Brain (organoid and tissue), 16 donors: ENCODE measurements at places on chromosomes 2 and 18. TPM values are rescaled to one million over a fixed set of nuclear protein-coding genes. Genes with fewer than 3 reads are reported as not detected.

Gene LRRC30
- not detected for polyA plus RNA-seq

Gene RMND5A
- 22.5 TPM for polyA plus RNA-seq

Gene ARMC9
- polyA plus RNA-seq = 11.3 TPM

Gene OLA1
- polyA plus RNA-seq = 122 TPM

Gene MRO
- 7.2 TPM for polyA plus RNA-seq

Gene TUBB8B
- 0.80 TPM for polyA plus RNA-seq

Gene KIF1A
- polyA plus RNA-seq = 574 TPM

Gene TGFA
- 5.3 TPM for polyA plus RNA-seq

Gene RNF152
- 0.56 TPM for polyA plus RNA-seq

Gene SERPINB10
- not detected for polyA plus RNA-seq

Gene HJURP
- polyA plus RNA-seq = 18.9 TPM

Gene RFTN2
- polyA plus RNA-seq = 5.2 TPM

Gene SGO2
- 1.1 TPM for polyA plus RNA-seq

Gene SLC23A3
- not detected for polyA plus RNA-seq

Gene MOGAT1
- not detected for polyA plus RNA-seq

Gene DNER
- 392 TPM for polyA plus RNA-seq

Gene ADGRF3
- polyA plus RNA-seq = 0.22 TPM

Gene TMEM150A
- polyA plus RNA-seq = 5.6 TPM

Gene ESPNL
- polyA plus RNA-seq = 6.6 TPM

Gene ALPG
- polyA plus RNA-seq = not detected

Gene HTR2B
- polyA plus RNA-seq = not detected

Gene ZNF396
- 1.3 TPM for polyA plus RNA-seq

Gene KANSL1L
- 5.7 TPM for polyA plus RNA-seq

Gene SLC40A1
- polyA plus RNA-seq = 5.8 TPM

Gene SNTG2
- 1.9 TPM for polyA plus RNA-seq

Gene SOX11
- polyA plus RNA-seq = 14.3 TPM

Gene TMEFF2
- polyA plus RNA-seq = 7.2 TPM

Gene SPATA3
- not detected for polyA plus RNA-seq
